ENCODE measurements at places on chromosomes 13 and 19.

GRCh38 chr13:63463782-63464610, 2048.3 kb upstream of the PCDH20 start:
- DNase-seq, result no peak

DNA sequence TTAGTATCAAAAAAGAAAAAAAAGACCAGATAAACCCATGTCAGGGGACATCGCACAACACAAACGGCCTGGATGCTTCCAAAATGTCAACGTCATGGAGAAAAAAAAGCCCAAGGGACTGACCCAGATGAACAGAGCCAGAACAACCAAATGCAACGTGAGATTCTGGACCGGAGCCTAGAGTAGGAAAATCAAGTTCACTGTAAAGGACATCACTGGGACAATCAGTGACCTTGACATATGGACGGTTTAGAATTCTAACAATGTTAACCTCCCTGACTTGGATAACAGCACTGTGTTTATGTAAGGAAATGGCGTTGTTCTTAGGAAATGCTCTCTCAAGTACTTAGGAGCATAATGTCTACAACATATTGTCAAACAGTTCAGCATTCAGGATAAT, 15.1 kb upstream of the EMP3 start:
- DNase-seq, result no peak

DNA sequence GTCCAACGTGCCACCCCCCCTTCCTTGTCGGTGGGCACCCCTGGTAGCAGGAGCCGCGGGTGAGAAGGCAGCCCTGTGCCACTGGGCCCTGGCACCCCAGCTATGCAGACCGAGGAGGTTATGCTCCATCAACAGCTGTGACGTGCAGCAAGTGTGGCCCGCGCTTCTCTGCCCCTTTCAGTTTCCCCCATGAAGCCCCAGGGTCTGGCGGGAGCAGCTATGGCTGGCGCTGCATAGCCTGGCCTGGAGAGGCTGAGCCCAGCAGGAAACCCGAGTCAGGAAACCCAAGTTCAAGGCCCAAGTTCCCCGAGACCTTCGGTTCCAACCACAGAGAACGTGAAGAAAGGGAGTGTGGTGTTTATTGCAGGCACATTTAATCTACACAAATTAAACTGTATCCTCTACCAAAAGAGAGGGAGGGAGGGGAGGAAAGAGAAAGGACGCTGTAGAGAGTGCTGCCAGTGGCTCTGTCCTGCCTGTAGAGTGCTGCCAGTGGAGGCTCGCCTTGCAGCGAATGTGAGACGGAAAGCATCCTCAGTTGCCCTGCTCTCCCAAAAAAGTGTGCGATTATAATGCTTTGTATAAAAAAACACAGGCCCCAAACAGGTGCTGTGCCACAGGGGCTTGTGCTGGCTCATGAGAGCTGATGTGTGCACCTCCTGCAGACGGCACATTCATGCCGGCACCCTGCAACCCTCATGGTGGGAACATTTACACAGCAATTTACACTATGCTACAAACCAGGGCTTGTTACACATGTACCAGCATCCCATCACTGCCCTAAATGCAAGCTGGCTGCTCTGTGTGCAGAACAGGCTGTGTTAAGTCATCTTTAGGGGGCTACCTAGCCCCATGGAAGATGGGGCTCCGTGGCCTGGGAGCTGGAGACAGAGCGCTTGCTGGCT, 16.3 kb downstream of the POP4 start:
- DNase-seq, result peak; percentile 21

DNA sequence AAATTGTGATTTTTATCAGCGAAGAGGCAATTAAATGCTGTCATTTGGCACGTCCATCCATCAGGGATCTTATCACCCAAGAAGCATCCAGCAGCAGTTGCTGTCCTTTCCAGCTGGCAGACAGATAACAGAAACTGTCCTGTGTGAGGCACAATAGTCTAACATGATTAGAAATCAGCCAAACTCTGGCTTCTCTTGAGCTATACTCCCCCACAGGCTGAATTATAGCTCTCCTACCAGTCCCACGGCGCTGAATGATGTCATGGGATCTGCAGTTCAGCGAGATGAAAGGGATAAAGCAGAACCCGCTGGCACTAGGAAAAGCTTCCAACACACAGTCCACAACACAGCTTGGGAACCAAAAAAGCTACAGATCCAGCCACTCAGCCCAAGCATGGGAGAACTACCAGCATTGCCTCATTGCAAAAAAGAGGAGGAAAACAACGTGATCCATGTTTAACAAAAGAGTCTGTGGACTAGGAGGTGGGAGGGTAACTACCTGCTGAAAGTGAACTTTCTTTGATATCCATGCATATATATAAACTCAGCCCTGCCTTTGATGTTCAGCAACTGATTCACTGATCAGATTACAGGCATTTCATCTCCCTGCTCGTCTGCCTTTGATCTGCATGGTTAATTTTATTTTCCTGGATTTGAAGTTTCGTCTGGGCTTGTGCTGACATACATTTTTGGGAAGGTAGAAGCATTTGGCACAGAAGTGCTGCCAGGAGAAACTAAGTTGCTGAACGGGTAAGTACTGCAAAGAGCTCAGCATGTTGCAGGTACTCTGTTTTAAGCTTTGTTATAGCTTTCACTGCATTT, at the start of gene TNFRSF19:
Gene TNFRSF19, plus strand, starts transcription at position 314 of the 822 bp plus-strand sequence. CDS start 19,772 bp downstream, outside the sequence.
- DNase-seq, result no peak

DNA sequence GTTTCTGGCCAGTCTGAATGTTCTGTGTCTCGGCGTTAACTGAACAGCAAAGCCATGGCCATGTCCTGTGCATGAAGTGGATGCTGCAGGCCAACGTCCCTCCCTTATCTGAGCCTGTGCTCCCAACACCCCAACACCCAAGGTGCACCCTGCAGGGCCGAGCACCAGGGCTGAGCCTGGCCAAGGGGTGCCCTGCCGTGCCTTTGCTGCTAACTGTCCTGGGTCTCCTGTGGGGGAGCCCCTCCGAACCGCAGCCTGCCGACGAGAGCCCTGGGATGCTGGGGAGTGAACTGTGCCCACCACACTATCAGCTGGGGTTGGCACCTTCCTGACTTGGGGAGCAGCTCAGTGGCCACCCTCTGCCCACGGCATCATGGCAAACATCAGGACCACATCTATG, 17.6 kb downstream of the GPX4 start:
- no peak for DNase-seq

DNA sequence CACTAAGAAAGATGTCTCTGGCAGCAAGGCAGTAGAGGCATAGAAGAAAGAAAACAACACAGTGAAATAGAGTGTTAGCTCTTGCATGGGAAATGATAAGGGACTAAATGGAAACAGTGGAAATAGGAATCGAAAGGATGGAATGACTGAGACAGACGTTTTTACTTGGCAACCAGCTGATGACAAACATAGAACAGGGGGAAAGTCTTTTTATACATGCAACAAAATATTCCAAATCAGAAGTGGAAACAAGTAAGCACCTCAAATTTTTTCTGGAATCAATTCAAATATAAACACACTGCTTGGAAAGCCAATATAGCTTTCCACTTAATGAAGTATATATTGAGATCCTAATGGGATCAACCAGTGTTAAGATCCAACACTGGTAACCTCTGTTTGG, 110.2 kb downstream of the MZT1 start:
- no peak for DNase-seq

DNA sequence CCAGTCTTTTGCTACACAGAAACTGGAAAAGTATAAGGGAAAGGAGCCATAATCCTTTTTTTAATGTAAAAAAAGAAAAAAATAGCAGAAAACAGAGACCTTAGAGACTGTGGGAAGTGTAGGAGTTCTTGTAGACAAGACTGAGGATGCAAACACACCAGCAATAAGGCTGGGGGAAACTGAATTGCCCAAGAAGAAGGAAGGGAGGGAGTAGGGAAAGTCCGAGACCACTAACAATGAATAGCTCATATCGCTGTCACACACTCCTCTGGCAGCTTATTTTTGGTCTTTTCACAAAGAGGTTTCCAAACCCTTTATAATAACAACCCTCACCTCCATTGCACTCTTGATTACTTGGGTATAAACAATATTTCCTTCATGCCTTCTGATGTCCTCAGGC, 952.0 kb downstream of the SLITRK5 start:
- no peak for DNase-seq

- no peak for DNase-seq
These were observed 242.7 kb upstream of the IPO5 start for GRCh38 chr13:97710797-97711196.

- DNase-seq, result peak; percentile 45
These were observed 7.5 kb downstream of the ARL11 start for GRCh38 chr13:49635599-49636433.

DNA sequence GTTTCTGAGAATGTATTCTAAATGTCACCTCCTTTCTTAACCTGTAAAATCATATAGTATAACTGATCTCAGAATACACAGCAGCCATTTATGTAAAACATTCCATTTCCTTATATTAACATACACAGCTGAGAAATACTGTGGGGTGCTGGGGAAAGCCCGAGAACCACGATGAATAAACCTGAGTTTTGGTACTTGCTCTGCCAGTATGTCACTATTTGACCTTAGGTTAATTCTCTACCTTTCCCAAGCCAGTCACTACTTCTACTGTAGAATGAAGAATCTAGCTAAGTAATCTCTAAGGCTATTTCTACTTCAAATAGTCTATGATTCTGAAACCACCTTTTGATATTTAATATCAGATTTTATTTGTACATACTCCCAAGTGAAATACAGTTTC, 173.7 kb downstream of the TBC1D4 start:
- no peak for DNase-seq

- DNase-seq, result no peak
These were observed 125.2 kb upstream of the SPACA7 start for GRCh38 chr13:112250788-112251445.

GRCh38 chr19:4722671-4723594, 709 bp downstream of the DPP9 start:
- DNase-seq, result no peak

DNA sequence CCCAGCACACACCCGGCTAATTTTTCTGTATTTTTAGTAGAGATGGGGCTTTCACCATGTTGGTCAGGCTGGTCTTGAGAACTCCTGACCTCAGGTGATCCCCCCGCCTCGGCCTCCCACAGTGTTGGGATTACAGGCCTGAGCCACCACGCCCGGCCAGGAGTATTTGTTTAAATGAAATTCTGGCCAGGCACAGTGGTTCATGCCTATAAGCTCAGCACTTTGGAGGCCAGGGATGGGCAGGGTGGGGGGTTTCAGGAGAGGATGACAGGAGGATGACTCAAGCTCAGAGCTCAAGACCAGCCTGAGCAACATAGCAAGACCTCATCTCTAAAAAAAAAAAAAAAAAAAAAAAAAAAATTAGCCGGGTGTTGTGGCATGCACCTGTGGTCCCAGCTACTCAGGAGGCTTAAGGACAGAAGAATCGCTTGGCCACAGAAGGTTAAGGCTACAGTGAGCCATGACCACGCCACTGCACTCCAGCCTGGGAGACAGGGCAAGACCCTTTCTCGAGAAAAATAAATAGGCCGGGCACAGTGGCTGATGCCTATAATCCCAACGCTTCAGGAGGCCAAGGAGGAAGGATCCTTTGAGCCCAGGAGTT, 8.2 kb upstream of the DHDH start:
- DNase-seq, result no peak

DNA sequence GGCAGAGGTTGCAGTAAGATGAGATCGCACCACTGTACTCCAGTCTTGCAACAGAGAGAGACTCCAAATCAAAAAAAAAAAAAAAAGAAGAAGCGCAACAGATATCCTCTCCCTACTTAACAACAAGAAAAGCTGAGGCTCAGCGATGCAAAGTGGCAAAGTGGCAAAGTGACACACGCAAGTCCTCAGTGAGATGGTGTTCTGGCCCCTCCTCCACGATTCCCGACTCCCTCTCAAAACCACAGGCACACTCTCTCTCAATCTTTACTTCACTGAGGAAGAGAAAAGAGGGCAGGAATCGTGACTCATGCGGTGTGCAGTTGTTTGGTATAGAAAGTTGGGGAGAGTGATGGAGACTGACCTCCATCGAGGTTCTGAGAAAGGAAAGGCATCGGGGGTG, 12.6 kb downstream of the FFAR2 start:
- no peak for DNase-seq

GRCh38 chr19:44841231-44841630, 4.9 kb upstream of the NECTIN2 start:
- no peak for DNase-seq

All from CD4-positive, alpha-beta T cell treated with Interleukin-15 for 4 hours (primary cell).